Adrenal gland (tissue), 19 donors: ENCODE measurements at places on chromosomes 4 and X. TPM values are rescaled to one million over a fixed set of nuclear protein-coding genes. Genes with fewer than 3 reads are reported as not detected.

LPAR4 gene
- total RNA-seq: 0.26 TPM

CXCL11 gene
- 0.11 TPM for total RNA-seq

SMIM10L2A gene
- total RNA-seq: 45.0 TPM

KCTD8 gene
- 0.83 TPM for total RNA-seq

RIBC1 gene
- total RNA-seq: 5.0 TPM

GYPE gene
- 1.0 TPM for total RNA-seq

NPY2R gene
- total RNA-seq: not detected

KANTR gene
- 5.3 TPM for total RNA-seq

USO1 gene
- 109 TPM for total RNA-seq

PALLD gene
- total RNA-seq: 64.6 TPM

NXF2 gene
- total RNA-seq: not detected

OPN1MW2 gene
- not detected for total RNA-seq

SYNPO2 gene
- 16.6 TPM for total RNA-seq

RASGEF1B gene
- 24.7 TPM for total RNA-seq

PASD1 gene
- not detected for total RNA-seq

CYSLTR1 gene
- 2.9 TPM for total RNA-seq

SYTL5 gene
- 21.6 TPM for total RNA-seq

NOX1 gene
- not detected for total RNA-seq
